Activated T-cell treated with anti-CD3 and anti-CD28 coated beads, Interleukin-2, amount 50 U/mL, for 72 hours (primary cell): ENCODE measurements at places on chromosomes 7 and 10. TPM values are rescaled to one million over a fixed set of nuclear protein-coding genes. Genes with fewer than 3 reads are reported as not detected.

The MUC12 gene
- 1.6 TPM for total RNA-seq

The LIPK gene
- total RNA-seq = not detected

GRCh38 chr7:121330053-121330833 is 1.4 kb downstream of the WNT16 start:
- no peak for DNase-seq

- DNase-seq = no peak
These were observed 71.6 kb downstream of the ADCYAP1R1 start for GRCh38 chr7:31123726-31124125.

DNA sequence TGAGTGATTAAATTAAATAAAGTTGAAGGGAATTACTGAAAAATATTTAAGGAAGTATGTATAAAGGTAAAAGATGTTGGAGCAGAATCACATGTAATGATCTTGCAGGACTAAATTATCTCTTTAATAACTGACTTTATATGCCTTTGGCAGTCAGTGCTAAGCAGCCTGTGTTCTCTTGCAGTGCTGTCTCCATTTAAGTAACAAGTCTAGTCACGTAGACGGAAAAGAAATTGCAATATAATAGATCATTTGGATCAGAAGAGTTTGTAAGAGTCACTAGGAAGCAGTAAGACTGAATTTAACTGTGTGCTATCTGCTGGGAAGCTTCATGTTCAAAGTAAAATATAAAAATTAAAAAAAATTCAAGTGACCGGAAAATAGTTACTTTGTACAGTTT is 21.4 kb downstream of the BZW2 start:
- DNase-seq = no peak

DNA sequence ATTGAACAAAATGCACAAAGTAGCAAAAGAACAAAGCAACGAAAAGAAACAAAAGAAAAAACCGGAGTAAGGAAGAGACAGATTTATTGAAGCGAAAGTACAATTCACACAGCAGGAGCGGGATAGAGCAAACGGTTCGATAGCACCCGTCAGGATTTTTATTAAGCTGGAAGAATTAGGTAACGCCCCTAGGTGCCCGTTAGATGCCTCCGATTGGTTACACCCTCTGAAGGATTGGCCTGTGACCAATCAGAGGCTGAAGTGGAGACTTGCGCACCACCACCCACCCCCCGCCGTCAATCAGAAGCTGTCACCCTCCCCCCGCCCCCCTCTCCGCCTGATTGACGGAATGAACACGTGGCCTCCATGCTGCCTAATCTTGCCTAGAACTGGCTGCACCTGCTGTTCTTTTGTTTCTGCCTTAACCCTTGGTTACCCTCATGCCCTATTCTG is 16.8 kb downstream of the OCM2 start:
- DNase-seq = no peak

DNA sequence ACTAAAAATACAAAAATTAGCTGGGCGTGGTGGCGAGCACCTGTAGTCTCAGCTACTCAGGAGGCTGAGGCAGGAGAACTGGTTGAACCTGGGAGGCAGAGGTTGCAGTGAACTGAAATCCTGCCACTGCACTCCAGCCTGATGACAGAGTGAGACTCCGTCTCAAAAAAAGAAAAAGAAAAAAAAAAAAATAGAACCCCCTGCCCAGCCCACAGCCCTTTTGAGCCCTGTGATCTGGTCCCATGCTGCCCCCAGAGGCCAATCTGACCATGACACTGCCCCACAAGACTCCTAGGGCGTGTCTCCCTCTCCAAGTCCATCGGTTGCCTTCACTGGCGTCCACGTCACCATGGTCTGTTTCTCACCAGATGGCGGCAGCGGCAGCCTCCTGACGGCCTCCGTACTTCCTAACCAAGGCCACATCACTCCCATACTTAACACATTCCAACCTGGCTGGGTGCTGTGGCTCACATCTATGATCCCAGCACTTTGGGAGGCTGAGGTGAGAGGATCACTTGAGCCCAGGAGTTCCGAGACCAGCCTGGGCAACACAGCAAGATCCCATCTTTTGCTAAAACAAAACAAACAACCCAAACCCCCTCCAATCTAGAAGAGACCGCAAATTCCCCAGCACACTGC is 18.0 kb downstream of the STX1A start:
- peak; percentile 48 for DNase-seq

DNA sequence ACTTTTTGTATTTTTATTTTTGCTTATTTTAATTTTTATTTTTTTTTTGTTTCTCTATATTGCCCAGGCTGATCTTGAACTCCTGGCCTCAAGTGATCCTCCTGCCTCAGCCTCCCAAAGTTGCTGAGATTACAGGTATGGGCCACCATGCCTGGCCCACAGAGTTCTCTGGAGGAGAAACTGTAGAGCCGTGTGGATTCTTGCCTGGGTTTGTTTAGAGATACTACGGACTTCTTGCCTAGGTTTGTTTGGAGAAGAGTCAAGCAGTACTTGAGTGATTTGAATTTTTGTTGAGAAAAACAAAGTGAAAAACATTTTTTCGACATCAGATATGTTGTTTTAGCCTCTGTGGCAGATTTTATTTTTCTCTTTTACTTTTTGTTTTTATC is 99.0 kb downstream of the CAMK1D start:
- no peak for DNase-seq

- no peak for DNase-seq
These were observed 43.0 kb downstream of the INSIG1 start for GRCh38 chr7:155340721-155341120.

- DNase-seq = no peak
These were observed 100.4 kb downstream of the TCERG1L start for GRCh38 chr10:131211146-131211545.

The EXOC6 gene
- total RNA-seq = 12.6 TPM

GRCh38 chr10:95550073-95550672 is 11.0 kb downstream of the SORBS1 start:
- no peak for DNase-seq

The PNLIPRP3 gene
- not detected for total RNA-seq

The CFAP46 gene
- 0.16 TPM for total RNA-seq

- DNase-seq = no peak
These were observed 4.4 kb upstream of the RBM33 start for GRCh38 chr7:155639958-155640520.

GRCh38 chr7:8566016-8566415 is 132.6 kb downstream of the NXPH1 start:
- DNase-seq = no peak

The CDK6 gene
- 213 TPM for total RNA-seq

- no peak for DNase-seq
These were observed 165.2 kb upstream of the CDCA7L start for GRCh38 chr7:22110881-22111280.

The BMPR1A gene
- total RNA-seq = 7.0 TPM

DNA sequence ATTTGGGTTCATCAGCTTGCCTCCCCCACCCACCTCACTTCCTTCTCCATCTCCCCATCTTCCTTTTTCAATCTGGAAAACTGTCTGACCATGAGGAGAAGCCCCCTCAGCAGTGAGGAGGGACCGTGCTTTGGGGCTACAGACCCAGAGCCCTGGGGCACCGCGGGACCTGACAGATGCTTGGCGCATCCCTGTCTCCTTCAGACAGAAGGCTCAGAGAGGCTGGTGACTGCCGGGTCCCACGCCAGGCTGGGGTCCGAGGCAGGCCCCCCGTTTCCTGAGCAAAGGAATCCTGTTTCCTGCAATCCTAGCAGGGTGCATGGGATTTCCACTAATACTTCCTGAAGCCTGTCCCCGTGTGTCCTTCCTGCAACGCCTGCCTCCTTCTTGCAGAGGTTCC is 147.0 kb downstream of the FANK1 start:
- DNase-seq = no peak

The AZGP1 gene
- total RNA-seq = not detected

GRCh38 chr10:104472505-104472904 is 118.9 kb downstream of the CFAP58 start:
- no peak for DNase-seq

DNA sequence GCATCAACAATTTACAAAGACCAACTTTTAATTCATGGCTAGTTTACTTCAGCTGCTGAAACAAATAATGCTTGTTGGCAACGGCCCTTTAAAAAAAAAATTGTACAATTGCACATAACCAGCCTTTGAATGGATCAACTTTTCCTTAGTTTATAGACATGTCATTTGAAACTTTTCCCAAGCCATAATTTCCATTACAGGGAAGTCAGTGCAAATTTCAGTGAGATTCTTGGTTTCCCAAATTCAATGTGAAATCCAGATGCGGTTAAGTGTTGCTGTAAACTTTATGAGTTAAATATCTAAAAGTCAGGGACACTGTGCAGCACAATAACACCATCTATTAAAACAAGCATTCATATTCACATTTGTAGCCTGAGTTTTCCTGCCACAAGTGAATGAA is 182.2 kb downstream of the JAZF1 start:
- DNase-seq = no peak

DNA sequence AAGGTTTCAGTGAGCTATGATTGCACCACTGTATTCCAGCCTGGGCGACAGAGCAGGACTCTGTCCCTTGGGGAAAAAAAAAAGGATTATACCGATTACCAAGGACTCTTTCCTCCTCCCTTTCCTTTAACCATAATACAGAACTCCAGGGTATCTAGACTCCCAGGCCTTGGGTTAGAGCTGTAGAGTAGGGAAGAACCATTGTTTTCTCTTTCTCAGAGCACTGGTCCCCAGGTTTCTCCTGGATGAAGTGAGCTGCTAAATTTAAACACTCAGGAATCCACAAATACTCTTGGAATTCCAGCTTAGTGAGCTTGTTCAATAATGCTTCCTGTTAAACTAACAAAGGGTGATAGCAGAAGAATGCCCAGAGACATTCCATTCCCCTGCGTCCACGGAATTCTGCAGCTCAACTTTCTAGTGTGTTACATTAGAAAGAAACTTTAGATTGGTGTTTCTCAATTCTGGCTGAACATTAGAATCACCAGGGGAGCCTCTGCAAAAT is 14.6 kb upstream of the RPEL1 start:
- DNase-seq = no peak

DNA sequence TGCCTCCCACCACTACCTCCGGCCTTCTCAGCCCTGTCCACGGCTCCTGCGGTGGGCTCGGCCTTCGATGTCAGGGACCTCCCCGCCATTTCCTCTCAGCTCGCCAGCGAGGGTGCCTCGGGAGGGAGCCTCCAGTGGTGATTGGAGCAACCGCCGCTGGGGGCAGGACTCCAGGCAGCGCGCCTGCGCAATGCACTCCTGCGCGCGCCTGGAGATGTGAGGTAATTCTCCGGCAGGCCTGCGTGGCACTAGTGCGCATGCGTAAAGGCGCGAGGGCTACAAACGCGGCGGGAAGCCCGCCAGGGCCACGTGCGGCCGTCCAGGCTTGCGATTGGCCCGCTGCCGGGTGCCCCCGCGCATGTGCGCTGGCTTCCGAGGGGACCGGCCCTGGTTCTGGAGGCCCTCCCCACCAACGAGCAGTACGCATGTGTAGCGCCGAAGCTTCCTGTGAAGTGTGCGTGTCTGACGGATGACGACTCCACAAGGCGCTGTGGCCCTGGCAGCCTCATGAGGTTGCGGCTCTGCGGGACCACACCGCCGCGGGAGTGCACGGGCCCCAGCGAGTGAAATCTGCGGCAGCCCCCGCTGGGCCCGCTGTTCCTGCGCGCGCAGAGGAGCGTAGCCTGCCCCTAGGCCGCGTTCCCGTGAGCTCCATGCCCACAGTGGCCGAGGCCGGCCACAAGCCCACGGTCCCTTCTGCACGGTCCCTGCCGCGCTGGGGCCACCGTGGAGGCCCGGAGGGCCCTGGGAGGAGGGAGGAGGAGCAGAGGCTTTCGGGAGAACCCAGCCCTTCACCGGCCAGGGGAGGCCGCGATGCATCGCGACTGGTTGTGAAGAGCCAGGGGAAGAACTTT is at the start of gene SYCE1:
SYCE1 (minus strand) TSS at position 143 of the 854 bp plus-strand sequence; CDS start at position 89, 54 bp downstream.
- peak; percentile 3 for DNase-seq

DNA sequence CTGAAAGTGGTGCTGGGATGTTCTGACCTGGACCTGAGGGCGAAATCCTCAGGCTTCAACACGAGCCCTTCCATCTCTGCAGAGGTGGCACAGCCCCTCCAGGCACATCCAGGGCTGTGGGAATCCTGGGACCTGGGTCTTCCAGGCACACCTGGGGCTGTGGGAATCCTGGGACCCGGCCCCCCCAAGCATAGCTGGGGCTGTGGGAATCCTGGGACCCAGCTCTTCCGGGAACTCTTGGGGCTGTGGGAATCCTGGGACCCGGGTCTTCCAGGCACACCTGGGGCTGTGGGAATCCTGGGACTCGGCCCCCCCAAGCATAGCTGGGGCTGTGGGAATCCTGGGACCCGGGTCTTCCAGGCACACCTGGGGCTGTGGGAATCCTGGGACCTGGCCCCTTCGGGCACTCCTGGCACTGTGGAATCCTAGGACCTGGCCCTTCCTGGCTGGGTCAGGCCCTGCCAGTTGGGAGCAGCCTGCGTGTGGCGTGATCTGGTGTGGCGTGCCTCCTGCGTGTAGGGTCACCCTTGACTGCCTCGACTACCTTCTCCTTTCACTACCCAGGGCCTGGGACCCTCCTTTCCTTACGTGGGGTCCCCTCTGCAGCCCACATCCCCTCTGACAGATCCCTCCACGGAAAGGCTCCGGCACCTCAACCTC is 124.0 kb downstream of the WDR37 start:
- no peak for DNase-seq

The IFIT1B gene
- total RNA-seq = not detected

DNA sequence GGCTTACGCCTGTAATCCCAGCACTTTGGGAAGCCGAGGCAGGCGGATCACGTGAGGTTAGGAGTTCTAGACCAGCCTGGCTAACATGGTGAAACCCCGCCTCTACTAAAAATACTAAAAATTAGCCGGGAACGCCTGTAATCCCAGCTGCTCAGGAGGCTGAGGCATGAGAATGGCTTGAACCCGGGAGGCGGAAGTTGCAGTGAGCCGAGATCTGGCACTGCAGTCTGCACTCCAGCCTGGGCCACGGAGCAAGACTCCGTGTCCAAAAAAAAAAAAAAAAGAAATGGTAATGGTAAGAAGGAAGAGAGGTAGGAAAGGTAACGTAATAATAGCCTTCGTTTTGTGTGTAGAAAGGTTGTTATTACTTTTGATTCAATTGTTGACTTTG is 1.2 kb downstream of the HSPA14 start:
- DNase-seq = no peak

GRCh38 chr10:3869036-3869435 is 84.0 kb upstream of the KLF6 start:
- peak; percentile 36 for DNase-seq

The PAX4 gene
- not detected for total RNA-seq
